ENCODE measurements at places on chromosomes 16 and 17.

DNA sequence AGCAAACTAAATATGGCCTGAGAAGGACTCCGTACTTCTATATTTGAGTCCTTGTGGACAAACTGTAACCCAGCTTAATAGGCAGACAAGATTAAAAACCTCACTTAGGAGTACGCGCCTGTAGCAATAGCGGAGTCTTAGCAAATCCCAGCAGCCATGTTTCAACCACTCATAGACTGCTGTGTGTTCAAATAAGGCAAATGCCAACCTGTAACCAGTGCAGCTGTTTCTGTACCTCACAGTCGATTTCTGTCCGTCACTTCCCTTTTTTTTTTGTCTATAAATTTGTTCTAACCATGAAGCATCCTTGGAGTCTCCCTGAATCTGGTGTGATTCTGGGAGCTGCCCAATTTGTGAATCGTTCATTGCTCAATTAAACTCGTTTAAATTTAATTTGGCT, 30.2 kb downstream of the TANC2 start:
- no peak for DNase-seq

GRCh38 chr16:79073566-79073965, 527.0 kb downstream of the MAF start:
- no peak for DNase-seq

- no peak for DNase-seq
Observed at GRCh38 chr16:71360378-71360777, 1.9 kb downstream of the CALB2 start.

DNA sequence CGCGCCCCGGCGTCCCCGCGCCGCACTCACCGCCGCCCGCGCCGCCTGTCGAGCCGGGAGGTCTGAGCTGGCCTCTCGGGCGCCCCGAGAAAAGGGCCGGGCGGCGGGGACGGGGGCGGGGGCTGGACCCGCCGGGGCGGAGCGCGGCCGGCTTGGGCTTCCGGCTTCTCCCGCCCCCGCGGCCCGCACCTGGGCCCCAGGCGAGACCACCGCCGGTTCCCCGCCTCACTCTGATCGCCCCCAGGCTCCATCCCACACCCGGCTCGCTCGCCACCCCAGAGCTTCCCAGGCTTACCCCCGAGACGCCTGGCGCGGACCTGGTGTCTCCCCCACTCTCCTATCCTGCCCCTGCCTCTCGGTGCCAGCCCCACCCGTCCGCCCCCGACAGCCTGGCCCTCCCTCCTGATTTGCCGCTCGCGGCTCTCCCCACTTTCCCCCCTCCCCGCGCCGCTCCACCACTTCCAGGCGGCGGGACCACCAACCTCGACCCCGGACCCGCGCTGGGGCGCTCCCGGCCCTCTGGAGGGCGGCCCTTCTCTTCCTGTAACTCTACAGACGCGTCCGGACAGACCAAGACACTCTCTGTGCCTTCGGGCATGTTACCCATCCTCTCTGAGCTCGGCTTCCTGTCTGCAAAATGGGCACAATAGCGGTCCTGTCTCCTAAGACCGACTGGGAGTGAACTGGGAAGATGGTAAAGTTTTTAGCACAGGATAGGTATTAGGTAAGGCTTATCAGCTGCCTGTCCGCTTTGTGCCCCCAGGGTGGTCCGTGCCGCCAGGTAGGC, at the start of gene LITAF:
Gene LITAF (minus strand): TSS at position 64 of the 787 bp plus-strand sequence. CDS start 30,189 bp downstream, outside the sequence.
- DNase-seq: peak; percentile 81

- no peak for DNase-seq
Observed at GRCh38 chr16:71423865-71424264, 18.0 kb downstream of the TLE7 start.

GRCh38 chr16:89431158-89431584, 59.2 kb downstream of the ANKRD11 start:
- DNase-seq: no peak

DNA sequence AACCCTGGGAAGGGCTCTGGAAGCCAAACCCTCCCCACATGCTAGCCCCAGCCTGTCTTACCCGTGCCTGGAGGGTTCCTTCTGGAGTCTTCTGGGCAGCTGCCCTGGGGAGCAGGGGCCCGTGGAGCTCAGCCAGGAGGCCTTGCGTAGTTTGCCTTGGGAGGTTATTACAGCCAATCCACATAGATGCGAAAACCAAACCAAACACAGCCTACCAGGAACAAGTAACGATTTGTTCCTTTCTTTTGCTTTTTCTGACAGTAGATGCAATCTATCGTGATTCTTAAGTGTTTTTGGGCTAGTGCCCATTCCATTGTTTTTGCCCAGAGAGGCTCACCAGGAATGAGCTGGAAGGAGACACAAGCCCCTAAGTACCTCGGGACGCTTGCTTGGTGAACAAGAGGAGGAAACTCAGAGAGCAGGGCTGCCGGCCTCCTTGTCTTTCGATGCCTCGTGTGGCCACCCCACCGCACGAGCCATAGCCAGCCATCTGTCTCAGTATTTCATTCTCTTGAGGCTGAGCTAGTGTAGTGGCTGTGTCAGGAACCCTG, 102.7 kb upstream of the NOL11 start:
- no peak for DNase-seq

DNA sequence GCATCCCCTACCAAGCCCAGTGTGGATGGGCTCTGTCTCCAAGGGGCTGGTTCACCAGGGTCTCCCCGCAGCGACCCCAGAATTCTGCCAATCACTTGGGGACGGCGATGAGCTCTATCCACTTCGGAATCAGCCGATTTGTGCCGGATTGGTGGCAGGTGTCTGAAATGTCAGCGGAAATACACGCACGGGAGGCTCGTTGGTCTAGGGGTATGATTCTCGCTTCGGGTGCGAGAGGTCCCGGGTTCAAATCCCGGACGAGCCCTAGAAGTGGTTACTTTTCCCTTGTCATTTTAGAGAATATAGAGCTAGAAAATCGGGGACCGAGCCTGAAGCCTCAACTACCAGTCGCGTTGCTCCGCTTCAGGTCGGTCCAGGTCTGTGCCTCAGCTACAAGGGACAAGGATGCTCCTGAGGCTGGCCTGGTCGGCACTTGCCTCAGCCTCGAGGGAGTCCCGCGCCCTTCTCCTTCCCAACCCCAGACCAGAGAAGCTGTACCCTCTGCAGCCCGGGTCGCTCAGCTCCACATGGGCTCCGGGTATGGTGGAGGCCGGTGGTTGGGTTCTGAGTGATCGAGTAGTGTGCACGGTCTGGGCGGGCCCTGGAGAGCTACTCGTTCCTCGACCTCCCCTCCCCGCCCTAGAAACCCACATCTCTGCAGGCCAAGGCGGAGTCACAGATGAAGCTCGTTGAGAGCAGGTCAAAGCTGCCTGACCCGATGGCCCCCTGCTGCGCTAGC, 16.0 kb upstream of the OR1F1 start:
- no peak for DNase-seq

GRCh38 chr16:24257958-24258357, 1.8 kb downstream of the CACNG3 start:
- DNase-seq: no peak

- no peak for DNase-seq
Observed at GRCh38 chr17:68776451-68776850, 175.3 kb upstream of the FAM20A start.

GRCh38 chr17:47957591-47958490, at the start of gene PRR15L:
Gene PRR15L, minus strand, starts transcription at chr17:47957883. Its CDS starts 4,649 bp downstream, at chr17:47953234.
- DNase-seq: no peak

GRCh38 chr16:1542533-1542932, 9.1 kb downstream of the TMEM204 start:
- DNase-seq: no peak

GRCh38 chr17:69677130-69677529, 262.6 kb downstream of the MAP2K6 start:
- DNase-seq: no peak

- DNase-seq: no peak
Observed at GRCh38 chr17:18921912-18922451, 30.0 kb upstream of the SLC5A10 start.

DNA sequence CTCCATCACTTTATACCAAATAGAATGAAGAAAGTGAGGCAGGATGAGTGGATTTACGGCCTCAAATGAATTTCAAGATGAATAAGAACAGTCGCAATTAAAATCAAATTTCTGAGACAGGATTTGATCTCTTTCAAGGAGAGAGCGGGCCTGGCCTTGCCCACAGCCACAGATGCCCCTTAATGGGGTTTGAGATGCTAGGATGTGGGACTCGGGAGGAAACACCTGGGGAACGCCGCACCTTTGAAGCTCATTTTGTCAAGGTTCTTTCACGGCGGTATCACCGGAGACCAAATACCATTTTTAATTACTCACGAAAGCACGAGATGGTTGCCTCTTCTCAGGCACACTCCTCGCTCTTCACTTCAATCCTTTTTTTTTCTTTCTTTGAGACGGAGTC, 178.1 kb upstream of the SDK2 start:
- DNase-seq: no peak

- DNase-seq: no peak
Observed at GRCh38 chr17:33973491-33973890, 281.6 kb upstream of the CCL2 start.

- DNase-seq: no peak
Observed at GRCh38 chr16:10728003-10728887, 15.4 kb upstream of the NUBP1 start.

DNA sequence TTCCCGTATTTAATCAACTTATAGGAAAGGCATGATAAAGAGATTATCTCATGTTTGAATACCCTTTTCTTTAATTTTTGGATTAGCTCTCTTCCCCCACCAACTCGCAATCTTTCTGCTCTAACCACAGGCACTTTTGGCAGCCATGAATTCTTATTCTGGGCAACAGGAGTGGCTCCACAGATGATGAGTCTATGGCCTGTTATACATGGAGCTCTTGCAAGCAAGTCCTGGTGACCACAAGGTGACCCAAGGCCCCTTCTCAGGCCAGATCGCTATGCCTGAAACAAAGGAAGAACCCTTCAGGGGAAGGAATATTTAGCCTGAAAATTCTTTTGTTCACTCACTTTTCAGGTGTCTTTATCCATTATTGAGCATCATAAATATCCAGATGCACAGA, 10.8 kb upstream of the ZNF267 start:
- no peak for DNase-seq

DNA sequence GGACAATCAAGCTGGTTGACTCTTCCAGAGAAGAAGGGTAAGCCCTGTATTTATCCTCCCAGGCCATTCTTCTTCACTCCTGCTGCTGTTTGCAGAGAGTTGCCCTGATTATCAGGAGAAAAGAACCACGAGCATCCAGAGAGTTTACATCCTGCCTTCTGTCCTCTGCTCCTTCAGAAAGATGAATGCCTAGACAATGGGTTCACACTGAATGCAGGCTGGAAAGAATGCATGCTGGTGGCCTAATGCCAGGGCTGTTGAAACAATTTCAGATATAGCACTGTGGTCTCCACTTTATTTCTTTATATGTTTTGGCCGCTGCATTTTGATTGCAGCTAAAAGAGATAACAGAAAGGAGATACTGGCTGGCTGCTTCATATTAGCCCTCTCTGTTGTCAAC, 21.2 kb upstream of the HAS3 start:
- DNase-seq: no peak

- no peak for DNase-seq
Observed at GRCh38 chr17:69012895-69013805, 47.6 kb downstream of the ABCA9 start.

DNA sequence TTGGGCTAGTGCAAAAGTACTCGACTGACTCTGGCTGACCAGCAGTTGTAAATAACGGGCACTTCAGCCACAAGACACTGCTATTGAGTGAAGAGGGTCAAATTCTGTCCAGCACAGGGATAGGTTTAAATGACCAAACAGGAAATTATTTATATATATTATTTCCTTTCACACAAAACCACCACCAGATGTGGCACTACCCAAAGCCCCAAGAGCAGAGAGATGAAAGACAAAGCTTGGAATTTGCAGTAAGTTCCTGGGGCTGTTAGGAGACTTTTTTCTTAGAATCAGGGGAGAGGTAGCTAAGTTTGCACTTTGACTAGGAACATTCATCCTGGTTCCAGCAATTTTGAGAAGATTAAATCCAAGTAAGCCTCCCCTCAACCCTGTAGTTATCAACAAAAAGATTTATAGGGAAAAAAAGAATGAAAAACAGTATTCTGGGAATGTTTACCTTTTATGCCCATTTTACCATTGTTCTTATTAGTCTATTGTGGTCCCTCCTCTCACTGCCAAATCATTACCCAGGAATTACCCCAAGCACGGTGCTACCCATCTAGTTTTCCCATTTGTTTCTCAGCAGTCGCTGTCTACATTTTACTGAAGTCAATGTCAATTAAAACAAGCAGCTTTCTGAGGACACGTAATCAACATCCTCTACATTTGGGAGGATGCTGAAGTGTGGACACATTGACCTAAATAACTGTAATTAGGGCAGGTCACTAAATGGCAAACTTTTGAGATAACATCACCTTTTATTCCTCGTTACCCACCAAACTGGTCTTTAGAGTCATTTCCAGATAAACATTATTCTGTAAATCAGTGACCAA, 43.5 kb downstream of the GRB7 start:
- DNase-seq: no peak

- DNase-seq: no peak
Observed at GRCh38 chr16:24525970-24526559, 13.3 kb upstream of the RBBP6 start.

DNA sequence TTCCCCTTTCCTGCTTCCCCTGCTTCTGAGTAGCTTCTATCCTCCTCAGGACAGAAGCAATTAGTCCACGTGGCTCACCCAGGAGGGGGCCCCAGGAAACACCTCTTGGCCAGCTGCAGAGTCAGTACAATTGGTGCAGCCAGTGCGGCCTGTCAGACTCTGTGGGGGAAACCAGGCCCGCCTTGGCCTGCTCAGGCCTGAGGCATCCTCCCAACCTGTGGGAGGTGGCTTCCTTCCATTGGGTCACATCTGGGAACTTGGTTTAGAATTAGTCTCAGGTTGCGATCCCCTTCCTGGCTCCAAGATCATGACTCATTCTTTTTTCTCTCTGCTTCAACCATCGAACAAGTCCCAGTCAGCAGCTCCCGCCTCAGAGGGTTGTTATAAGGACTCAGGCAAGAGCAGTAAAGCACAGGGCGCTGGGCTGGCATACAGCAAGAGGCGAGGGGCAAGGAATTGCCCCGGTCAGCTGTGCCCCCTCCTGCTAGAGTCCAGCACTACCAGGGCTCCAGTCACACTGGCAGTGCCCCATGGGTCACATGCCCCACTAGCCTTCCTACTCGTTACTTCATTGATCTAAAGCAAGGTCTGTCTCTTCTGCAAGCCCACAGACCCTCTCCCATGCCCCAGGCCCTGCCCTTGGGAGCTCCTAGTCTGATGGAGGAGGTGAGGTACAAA, 8.1 kb upstream of the EPX start:
- DNase-seq: peak; percentile 46

- no peak for DNase-seq
Observed at GRCh38 chr17:77906377-77906871, 52.1 kb upstream of the TNRC6C start.

Data from femur (tissue), 1 donor.